ENCODE measurements at places on chromosomes 16 and 17. TPM values are rescaled to one million over a fixed set of nuclear protein-coding genes. Genes with fewer than 3 reads are reported as not detected.

The FOXO3B gene
- 1.1 TPM for total RNA-seq

The ABCA6 gene
- total RNA-seq = 42.2 TPM

The CCL11 gene
- total RNA-seq = 1.7 TPM

The PIK3R6 gene
- 1.1 TPM for total RNA-seq

The KRTAP3-2 gene
- not detected for total RNA-seq

The C16orf92 gene
- total RNA-seq = not detected

The KRT12 gene
- total RNA-seq = not detected

The MRC2 gene
- total RNA-seq = 57.5 TPM

The DOC2A gene
- 0.63 TPM for total RNA-seq

The FOXC2 gene
- 5.3 TPM for total RNA-seq

The TMEM235 gene
- not detected for total RNA-seq

The ABR gene
- 132 TPM for total RNA-seq

The TSPOAP1 gene
- 9.0 TPM for total RNA-seq

The TCAP gene
- 1,910 TPM for total RNA-seq

The HNF1B gene
- not detected for total RNA-seq

The CDIPT gene
- 90.8 TPM for total RNA-seq

The PLA2G10 gene
- total RNA-seq = not detected

The CDRT15 gene
- total RNA-seq = not detected

The KCNJ18 gene
- not detected for total RNA-seq

The P2RX1 gene
- 0.62 TPM for total RNA-seq

The KRTAP4-5 gene
- total RNA-seq = not detected

The CTF1 gene
- 7.3 TPM for total RNA-seq

The MYL4 gene
- total RNA-seq = 4,221 TPM

The NHLRC4 gene
- total RNA-seq = 0.97 TPM

The CA7 gene
- total RNA-seq = not detected

The CES3 gene
- total RNA-seq = 0.63 TPM

The TEFM gene
- total RNA-seq = 11.4 TPM

The EVPL gene
- total RNA-seq = 0.39 TPM

The CEMP1 gene
- total RNA-seq = not detected

The HSD17B2 gene
- not detected for total RNA-seq

The KCTD19 gene
- total RNA-seq = not detected

The ELMO3 gene
- 1.0 TPM for total RNA-seq

The SLC46A1 gene
- 7.0 TPM for total RNA-seq

The KRTAP1-1 gene
- total RNA-seq = not detected

The GPR179 gene
- 0.09 TPM for total RNA-seq

The GPRC5B gene
- total RNA-seq = 66.3 TPM

The ST6GALNAC2 gene
- 5.0 TPM for total RNA-seq

The MYOCD gene
- 36.0 TPM for total RNA-seq

The MLST8 gene
- total RNA-seq = 24.9 TPM

The MEFV gene
- 1.9 TPM for total RNA-seq

The CDH13 gene
- 100 TPM for total RNA-seq

The ARL5C gene
- not detected for total RNA-seq

The CENPT gene
- 22.1 TPM for total RNA-seq

The TAOK1 gene
- 59.1 TPM for total RNA-seq

The KIF19 gene
- 0.62 TPM for total RNA-seq

The AMFR gene
- 94.4 TPM for total RNA-seq

The CCL5 gene
- 8.6 TPM for total RNA-seq

Measured in left cardiac atrium (tissue), 4 donors.